ENCODE measurements at places on chromosomes 12 and 14.

GRCh38 chr12:10372559-10372958 is 17.3 kb downstream of the KLRK1 start:
- no peak for DNase-seq

DNA sequence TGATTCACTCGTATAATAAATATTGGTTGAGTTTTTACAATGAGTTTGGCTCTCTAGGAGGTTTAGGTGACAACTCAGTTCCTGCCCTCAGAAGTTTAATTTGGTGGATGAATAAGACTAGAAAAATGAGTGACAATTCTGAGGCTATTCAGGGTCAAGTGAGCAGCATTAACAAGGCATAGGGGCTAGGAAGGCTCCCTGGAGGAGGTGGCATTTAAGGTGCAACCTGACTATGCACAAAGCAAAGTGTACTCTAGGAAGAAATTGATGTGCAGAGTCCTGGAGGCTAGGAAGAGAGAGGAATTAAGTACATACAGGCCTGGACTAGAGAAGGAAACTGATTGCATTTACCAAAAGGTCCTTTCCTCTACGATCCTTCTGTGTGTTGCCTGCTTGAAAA is 440.3 kb downstream of the MED13L start:
- no peak for DNase-seq

DNA sequence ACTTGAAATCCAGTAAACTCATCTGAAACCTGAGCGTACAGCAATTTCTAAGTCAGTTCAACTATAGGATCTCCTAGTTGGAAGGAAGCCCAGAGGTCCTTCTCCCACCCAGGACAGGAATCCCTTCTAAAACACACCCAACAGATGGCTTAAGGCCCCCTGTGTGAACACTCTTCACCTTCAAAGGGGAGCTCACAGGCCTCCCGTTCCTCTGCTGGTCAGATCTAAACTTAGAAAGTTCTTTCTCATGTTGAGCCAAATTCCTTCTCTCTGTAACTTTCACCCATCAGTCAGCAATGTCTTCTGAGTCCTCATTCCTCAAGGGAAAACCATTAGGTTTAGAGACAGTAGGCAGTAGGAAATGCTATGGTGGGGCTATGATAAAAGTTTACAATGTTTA is 355.2 kb downstream of the PCNX1 start:
- DNase-seq: no peak

GRCh38 chr14:97916669-97917568 is 1119.7 kb downstream of the VRK1 start:
- no peak for DNase-seq

DNA sequence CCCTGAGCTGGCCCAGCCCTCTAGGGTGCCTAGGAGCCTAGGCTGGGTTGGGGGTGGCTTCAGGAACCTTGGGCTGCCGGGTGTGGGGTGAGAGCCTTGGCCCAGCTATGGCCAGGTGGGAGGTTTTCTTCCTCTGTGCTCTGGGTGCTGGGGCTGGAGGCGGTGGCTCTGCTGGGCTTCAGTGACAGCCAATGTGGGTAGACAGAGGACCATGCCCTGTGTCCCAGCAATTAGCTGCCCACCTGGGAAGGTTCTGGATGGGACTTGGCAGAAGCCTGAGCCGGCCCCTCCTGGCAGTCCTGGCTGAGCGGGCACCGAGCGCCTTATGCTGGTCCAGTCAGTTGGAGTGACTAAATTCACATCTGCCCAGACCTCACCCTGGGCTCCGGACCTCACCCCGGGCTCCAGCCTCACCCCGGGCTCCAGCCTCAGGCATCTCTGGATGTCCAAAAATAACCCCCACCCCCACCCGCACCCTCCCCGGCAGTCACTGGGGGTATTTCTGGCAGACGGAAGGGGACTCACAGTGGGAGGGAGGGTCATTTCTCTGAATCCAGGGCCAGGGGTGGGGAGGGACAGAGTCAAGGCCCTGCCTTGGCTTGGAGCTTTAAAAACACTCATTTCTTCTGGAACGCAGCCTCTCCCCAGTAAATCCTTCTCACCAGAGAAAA is 46.9 kb downstream of the CYP46A1 start:
- peak; percentile 18 for DNase-seq

DNA sequence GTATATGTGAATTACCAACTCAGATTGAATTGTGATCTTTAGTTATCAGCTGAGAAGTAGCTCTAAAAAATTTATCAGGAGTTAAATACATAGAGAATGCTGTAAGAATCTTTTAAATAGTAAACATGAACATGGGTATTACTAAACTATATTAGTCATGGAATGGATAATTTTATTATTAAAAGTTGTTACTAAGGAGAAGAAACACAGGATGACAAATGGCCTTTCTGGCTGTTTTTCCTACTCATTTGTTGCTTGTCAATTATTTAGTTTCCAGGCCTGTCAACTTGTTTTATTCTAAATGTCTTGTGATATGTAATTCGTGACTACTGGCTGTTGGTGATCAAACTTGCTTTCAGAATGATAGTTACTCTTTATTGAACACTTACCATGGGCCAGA is 58.7 kb downstream of the KTN1 start:
- no peak for DNase-seq

- no peak for DNase-seq
Observed at GRCh38 chr14:54706769-54707168, 139.8 kb downstream of the SAMD4A start.

DNA sequence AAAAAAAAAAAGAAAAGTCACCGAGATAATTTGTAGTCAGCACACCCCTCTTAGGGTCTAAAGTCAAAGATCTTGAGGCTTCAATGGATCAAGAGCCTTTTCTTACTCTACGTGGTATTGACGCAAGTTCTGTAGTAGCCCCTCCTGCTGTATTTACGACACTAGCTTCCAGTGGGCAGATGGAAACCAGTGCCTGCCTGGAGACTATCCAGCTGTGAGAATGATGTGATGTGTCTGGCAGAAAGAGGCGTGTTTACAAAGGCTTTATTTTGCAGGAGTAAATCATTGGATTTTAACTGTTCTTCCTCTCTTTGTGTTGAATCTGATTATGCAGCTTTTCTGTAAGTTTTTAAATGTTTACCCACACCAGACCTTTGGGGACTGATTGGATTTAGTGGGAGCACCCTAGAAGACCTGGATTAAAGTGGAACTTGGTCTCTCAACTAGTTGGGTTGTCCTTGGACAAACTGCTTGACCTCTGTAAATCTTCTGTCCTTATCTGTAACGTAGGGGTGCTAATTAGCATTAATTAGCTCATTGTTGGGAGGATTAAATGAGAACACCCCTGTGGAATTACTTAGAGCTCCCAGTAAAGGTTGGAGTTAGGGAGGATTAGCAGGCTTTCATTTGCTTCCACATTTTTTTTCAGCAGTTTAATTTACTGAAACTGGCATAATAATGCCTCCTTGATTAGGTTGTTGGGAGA is 72.4 kb downstream of the RASSF3 start:
- no peak for DNase-seq

GRCh38 chr12:18907728-18908127 is 169.8 kb downstream of the CAPZA3 start:
- DNase-seq: no peak

DNA sequence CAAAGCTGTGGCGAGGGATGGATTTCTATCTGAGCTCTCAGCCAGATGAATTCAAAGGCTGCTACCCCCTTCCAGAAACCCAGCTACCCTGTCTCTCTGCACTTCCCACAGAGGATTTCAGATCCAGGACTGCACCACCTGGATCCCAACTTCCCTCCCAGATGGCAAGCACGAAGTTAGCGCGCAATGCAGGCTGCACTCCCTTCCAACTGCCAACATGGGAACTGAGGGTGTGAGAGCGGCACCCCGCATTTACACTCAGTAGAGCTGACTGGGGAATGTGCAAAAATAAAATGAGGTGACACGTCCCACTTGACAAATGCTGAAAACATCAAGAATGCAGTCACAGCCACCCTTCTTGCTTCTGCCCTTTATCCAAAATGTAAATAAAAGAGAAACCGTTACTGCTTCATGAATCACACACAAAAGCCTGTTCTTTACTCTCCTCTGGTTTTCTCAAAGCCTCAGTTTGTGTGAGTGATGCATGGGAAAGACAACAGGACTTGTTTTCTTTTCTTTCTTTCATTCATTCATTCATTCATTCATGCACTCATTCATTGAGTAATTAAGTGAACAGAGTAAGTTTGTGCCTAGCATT is 85.7 kb downstream of the ITPK1 start:
- no peak for DNase-seq

DNA sequence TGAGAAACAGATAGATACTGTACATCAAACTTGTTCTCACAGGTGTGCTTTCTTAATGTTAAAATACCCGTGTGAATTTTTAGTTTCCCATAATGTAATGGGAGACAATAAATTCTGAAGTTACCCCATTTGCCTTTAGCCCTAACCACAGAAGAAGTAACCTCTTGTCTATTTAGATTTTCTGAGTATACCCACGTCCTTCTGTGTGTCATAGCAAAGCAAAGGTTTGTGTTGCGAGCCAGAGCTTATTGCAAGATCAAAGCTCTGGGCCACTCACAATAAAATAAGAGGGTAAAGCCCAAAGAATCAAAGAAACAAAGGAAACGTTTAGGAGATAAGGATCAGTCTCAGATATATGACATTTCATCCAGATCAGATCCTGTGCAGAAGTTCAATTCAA is 73.9 kb downstream of the BMP4 start:
- DNase-seq: no peak

GRCh38 chr12:100715976-100716944 is 78.3 kb upstream of the ANO4 start:
- DNase-seq: no peak

- DNase-seq: no peak
Observed at GRCh38 chr14:64786296-64787149, 82.3 kb downstream of the PLEKHG3 start.

GRCh38 chr14:93337143-93337753 is 4.4 kb upstream of the BTBD7 start:
- DNase-seq: no peak

- DNase-seq: no peak
Observed at GRCh38 chr14:64572386-64573104, 22.8 kb downstream of the PPP1R36 start.

Data from mesothelial cell of epicardium (in vitro differentiated cells).